HFF-Myc (cell line): ENCODE measurements at places on chromosomes 5 and 9.

DNA sequence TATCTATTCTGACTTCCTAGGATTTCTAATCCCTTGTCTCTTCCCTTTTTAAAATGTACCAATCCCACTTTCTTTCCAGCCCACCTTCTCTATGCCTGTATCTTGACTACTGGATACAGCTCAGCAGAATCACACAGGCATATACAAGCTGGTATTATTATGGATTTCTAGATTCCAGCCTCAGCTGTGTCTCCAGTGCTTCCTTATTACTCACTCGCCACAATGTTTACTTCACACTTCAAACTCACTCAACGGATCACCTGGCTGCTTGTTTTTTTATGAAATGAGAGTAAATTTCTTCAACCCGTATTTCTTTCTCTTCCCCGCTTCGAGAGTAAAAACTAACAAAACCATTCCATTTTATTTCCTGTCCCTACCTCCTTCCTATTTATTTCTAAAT, 38.8 kb downstream of the CWC27 start:
- no peak for DNase-seq

DNA sequence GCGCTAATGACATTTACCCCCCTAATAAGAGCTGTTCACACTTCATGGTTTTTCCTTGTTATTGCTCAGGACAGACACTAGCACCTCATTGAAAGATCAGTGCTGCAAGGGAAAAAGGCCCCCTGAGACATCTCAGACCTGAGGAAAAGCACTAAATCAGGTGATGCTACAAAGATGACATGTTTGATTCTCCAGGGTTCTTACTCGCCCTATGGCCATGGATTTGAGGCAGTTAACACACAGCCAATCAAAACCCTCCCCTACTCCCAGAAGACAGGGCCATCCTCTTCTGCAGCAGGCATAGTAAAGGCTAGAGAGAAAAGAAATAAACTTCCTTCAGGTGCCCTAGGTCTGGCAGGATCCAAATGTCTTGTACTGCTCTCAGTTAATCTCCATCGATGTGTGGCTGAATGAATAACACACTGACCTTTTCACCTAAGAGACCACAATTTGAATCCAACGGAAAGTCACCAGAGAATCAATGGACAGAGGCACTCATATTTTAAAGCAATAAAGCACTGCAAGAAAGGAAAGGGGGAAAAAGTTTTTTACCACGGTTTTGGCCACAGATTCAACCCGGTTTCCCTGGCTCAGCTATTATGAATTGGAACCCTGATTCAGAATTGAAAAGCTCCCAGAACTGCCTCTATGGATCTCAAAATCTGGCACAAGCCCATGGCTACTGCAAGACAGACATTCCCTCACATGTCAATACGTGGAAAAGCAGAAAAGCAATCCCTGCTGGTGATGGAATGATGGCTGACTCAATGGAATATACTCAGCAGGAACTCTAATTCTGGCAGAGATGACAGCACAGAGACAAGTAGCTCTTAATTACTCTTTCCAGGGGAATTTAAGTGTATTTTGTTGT, 329.5 kb downstream of the BNC2 start:
- DNase-seq, result no peak

DNA sequence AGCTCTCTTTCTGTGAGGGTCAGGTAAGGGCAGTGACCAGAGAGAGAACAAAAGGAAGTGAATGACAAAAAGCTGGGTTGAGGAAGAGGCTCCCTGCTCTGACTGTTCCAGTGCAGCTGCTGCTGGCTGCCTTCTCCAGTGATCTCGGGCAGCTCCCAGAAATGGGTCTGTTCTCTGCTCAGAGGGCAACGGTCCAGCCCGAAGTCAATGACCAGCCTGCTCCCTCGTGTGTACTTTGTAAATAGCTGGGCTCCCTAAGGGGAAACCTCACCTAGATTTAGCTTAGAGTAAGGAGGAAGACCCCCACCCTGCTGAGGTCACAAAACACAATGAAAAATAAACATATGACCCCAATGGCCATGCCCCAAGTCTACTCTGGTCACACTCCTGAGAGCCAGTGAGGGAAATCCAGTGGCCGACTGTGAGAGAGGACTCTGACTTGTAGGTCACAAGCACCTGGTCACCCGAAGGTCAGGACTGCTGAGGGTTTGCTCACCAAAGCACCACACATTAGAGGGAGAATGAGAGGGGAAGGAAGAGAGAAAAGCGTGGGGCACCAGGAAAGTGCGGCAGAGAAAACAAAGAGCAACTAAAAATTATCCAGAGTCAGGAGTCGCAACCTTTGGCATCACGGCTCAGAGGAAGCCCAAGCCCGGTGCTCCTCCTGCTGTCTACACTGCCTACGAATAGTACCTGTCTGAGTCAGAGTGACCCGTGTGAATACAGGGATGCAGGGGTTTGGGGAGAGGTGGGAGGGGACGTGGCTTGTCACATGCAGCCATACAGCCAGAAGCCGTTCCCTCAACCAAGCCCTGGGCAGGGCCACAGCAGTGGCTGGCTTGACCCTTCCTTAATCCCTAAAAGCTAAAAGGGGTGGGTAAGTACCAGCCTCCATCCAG, 19.8 kb downstream of the NIPAL4 start:
- DNase-seq, result no peak

DNA sequence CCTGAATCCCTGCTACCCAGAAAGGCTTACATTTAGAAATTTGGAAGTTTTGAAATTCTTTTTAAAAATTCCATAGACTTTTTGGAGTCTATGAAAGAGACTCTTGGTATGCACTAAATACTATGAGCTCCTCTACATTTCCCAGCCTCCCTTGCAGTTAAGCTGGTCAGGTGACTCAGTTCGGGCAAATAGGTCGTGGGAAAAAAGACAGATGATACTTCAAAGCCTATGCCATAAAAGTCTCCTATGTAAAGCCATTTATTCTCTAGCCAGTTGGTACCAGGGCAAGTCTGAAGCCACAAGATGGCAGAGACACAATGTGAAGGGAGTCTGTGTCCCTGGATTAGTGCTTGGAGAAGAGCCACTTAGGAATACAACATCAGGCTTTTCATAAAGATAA, 101.8 kb downstream of the BOD1 start:
- DNase-seq, result no peak

- DNase-seq, result no peak
These were observed 87.4 kb downstream of the LMX1B start for GRCh38 chr9:126700903-126701812.

DNA sequence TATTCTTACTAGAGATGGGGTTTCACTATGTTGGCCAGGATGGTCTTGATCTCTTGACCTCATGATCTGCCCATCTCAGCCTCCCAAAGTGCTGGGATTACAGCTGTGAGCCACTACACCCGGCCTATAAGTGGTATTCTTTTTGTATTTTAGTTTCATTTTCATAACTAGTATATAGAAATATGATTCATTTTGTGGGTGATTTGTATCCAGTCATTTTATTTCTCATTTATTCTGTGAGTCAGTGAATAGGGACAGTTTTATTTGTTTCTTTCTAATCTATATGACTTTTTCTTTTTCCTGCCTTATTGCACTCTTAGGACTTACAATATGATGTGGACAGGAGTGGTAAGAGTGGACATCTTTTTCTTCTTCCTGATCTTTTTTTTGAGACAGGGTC, 112.9 kb downstream of the AOPEP start:
- no peak for DNase-seq

- DNase-seq, result no peak
These were observed 393.9 kb downstream of the TUSC1 start for GRCh38 chr9:25284365-25284764.
